Left lung (tissue), 14 donors: ENCODE measurements at places on chromosomes 1 and 21. TPM values are rescaled to one million over a fixed set of nuclear protein-coding genes. Genes with fewer than 3 reads are reported as not detected.
A peak's percentile ranks its signal among the peaks of the same experiment; 100 is the strongest.

ADCY10 gene
- polyA plus RNA-seq, result 0.20 TPM

TFF2 gene
- not detected for polyA plus RNA-seq

SLAMF9 gene
- not detected for polyA plus RNA-seq

TFF1 gene
- polyA plus RNA-seq, result not detected

RNF207 gene
- 11.3 TPM for polyA plus RNA-seq

NPL gene
- 8.4 TPM for polyA plus RNA-seq

PTAFR gene
- polyA plus RNA-seq, result 2.9 TPM

BROX gene
- polyA plus RNA-seq, result 52.1 TPM

CSF3R gene
- polyA plus RNA-seq, result 9.7 TPM

GRCh38 chr1:162117039-162117774, 47.7 kb downstream of the NOS1AP start:
- DNase-seq, result no peak

- DNase-seq, result no peak
These were observed 103.6 kb downstream of the SPAG17 start for GRCh38 chr1:118081387-118081786.

GRCh38 chr1:244068567-244068966, 17.5 kb downstream of the ZBTB18 start:
- no peak for DNase-seq

- DNase-seq, result no peak
These were observed 16.3 kb downstream of the DPYD start for GRCh38 chr1:97904534-97904933.

DNA sequence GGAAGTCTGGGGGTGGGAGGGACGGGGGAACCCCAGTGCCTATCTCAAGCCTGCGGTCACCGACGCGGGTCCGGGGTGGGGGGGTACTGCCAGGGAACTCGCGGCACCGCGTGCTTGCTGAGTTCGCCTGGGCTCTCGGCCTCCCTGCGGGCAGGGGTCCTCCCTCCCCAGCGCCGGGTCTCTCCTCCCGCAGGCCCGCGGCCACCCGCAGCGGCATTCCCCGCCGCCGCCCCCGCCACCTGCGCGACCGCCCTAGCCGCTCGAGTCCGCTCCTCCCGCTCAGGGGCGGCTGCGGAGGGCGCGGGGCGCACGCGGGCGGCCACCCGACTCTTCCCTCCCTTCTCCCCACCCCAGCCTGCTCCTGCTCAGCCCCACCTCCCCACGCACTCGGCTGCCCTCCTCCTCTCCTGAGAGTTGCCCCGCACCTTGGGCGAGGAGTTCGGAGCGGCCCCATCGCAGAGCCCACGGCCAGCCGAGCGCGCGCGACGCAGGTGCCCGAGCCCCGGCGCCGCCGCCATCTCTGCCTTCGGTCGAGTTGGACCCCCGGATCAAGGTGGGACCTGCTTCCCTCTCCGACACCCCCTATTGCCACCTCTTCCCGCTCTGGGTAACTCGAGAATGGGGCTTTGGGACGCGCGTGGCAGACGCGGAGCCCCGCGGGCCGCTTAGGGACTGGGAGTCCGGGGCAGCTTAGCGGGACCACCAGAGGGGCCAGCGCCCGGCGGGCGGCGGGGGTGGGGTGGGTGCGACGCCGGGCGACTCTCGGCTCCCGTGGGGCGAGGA, 105.0 kb downstream of the LEPR start:
- DNase-seq, result no peak

- peak; percentile 60 for DNase-seq
These were observed 39.0 kb upstream of the PPP1R15B start for GRCh38 chr1:204450461-204451257.

DNA sequence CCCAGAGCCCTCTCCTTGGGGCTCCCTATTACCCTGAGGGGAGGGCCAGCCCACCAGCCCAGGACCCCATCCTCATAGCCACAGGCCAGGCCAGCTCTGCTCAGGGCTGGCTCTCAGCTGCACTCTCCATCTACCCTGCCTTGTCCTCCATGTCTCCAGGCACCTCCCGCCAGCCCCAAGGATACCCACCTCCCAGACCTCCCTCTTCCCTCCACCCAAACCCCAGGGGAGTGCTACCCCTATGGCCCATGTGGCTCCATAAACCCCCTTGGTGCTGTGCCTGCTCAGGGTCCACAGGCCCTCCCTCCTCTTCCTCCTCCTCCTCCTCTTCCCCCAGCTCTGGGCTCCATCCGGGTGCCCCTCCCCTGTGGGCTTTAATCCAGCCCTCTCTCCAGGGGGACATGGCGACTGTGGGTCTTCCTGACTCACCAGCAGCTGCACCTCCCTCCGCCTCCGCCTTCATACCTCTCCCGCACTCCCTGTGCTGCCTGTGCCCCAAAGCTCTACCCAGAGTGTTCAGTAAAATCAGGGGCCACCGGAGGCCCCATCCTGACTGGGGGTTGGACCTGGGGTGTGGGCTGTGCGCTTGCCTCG, 9.1 kb downstream of the YBEY start:
- no peak for DNase-seq

GRCh38 chr21:42733874-42734273, 80.5 kb downstream of the PDE9A start:
- DNase-seq, result no peak

DNA sequence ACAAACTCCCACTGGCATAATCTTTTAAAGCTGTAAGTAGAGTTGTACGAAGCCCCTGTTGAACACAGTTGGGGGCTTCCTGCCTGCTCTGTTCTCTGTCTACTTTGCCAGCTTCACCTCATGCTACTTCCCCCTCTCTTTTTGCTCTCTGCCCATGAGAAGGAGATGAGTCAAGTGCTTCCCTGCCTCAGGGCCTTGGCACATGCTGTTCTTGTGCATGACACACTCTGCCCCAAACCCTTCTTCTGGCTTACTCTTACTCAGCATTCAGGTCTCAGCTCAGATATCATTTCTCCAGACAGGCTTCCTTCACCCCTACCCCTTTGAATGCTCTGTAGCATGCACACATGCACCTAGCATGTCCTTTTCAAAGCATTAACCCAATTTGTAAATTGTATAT, 208.8 kb downstream of the FOXD2 start:
- no peak for DNase-seq

DNA sequence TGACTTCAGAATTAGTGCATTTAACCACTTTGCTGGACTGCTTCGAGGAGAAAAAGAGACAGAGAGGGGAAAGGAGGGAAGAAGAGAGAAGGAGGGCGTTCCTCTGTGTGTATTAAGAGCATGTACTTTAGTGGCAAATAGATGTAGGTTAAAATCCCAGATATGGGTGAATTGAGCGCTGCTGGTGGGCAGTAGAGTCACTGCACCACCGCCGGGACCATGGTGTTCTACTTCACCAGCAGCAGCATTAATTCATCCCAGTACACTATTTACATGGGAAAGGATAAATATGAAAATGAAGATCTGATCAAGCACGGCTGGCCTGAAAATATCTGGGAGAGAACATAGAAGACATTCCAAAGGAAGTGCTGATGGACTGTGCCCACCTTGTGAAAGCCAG, 20.9 kb upstream of the PPIE start:
- no peak for DNase-seq

DNA sequence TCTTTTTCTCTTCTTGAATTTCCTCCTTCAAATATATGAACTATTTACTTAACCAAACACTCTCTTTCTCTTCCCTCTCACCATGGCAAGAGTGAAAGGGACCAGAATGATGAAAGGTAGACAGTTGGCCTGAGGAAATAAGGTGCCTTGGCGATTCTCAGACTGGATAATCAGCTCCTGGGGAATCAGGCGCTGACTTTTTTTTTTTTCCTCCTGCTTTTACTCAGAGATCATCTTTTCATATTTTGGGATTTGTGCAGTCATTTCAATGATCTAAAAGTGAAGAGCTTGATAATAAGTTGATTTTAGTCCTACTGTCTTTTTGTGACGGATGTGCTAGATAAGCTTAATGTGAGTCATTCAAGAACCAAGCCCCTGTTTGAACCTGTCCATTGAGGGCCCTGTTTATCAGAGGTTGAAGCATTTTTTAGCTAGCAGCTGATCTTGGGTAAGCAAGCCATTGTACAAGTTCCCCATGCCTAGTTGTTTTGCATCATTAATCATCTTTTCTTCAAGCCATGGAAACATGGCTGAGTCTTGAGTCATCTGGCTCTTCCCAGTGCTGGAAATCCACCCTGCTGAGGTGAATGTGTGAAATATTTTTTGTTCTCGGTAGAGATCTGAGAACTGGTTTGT, 40.8 kb downstream of the ITSN1 start:
- no peak for DNase-seq

DNA sequence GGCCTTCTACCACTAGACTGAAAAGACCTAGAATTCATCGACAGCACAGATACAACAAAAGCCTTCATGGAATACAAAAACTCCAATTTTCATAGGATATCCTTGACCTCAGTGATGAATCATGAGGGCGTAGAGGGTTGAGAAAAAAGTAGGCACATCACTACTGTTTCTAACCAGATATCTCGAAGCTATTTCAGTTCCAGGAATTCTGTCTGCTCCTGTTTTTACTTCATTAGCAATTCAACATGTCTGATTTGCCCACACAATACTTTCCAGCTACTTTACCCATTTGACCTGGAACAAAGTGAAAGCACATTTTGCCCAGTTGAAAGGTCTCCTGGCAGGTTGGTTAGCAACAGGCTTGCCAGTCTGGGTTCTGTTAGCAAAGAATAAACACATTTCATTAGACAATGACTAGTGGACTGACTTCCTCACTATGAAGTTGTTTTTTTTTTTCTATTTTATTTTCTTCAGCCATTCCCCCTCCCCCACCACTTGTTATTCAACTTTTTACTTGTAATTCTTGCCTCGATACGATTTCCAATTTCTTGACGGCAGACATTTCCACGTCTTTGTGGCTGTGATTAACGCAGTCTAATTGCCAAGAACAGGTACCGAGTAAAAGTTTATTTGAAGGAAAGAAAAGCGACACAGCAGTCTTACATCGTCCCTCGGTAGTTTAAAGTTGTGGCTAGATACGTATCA, 4.0 kb upstream of the ZBTB18 start:
- peak; percentile 51 for DNase-seq

GRCh38 chr1:162233066-162233465, 143.6 kb downstream of the SPATA46 start:
- DNase-seq, result no peak

DNA sequence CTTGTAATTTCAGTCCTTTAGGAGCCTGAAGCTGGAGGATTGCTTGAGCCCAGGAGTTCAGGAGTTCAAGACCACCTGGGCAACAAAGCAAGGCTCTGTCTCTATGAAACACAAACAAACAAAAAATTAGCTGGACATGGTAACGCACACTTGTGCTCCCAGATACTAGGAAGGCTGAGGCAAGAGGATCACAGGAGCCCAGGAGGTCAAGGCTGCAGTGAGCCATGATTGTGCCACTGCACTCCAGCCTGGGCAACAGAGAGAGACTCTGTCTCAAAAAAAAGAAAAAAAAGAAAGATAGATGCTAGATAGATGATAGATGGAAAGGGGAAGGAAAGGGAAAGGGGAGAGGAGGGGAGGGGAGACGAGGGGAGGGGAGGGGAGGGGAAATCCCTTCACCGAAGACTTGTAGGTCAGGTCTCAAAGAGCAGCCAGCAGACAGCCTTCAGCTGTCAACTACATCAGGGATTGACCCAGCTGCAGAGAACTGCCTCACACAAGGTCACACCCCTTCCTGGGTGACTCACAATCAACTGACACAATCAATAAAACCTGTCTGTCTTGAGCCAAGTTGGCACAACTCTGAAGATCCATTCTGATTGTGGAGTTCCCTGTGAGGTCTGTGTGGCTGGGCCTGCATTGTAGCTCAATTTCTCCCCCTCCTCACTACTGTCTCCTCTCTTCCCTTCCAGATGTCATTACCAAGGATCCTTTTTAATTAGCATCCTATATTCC, 200.6 kb downstream of the RGS7 start:
- no peak for DNase-seq

DNA sequence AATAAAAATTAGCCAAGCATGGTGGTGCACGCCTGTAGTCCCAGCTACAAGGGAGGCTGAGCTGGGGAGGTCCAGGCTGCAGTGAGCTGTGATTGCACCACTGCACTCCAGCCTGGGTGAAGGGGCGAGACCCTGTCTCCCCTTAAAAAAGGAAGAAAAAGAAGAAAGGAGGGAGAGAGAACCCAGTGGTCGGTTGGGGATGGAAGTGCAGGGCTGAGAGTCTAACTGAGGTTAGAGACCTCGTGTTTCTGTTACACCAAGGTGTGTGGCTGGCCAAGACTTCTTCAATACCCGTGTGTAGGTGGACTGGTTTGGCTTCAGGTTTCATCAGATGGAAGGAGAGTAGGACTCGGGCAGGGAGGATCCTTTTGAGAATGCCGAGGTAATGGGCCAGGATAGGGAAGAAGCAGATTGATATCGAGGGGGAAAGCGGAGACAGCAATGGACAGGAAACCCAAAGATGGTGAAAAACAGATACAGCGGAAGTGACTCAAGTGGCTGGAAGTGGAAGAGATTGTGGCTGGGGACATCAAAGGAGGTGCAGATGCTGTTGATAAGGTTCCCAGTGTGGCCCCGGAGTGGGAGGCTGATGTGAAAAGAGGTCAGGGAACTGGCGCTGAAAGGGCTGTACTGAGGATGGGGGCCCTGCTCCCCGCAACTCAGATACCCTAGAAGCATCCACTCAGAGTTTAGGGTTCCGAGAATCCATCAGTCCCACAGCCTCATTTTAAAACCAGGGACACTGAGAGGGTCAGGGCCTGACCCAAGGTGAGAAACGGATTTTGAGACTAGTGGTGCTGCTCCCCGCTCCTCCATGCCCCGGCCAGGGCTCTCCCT, 681 bp upstream of the UBXN10 start:
- DNase-seq, result no peak

GRCh38 chr1:231885209-231885854, 258.7 kb downstream of the DISC1 start:
- no peak for DNase-seq

DNA sequence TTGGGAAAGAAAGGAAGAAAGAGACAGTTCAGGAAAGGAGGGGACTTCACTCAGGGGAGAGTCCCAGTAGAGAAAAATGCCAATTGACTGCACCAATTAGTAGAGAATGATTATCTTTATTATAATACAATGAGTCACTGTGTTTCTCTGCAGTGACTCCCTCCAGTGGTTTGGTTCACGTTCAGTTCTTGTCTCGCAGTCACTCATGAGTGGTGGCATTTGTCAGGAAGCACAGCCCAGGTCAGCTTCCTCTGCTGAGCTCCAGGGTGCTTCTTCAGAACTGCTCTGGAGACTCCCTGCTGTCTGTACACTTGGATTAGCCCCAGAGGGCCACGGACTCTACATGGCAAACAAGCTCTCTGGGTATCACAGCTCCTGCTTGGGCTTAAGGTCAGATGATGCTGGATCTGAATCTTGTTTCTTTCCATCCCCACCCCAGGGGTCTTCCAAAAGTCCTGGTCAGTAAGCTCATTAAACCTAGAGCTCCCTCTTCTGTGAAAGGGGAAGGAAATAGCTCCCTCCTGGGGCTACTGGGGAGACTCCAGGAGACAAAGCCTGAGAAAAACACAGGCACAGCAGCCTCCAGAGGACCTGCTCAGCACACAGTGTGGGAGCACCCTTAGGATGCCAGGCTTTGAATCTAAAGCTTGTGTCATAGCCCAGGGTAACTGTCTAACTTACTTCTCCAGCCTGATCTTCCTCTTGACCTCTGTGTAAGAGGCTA, 619.0 kb downstream of the AJAP1 start:
- DNase-seq, result no peak

DNA sequence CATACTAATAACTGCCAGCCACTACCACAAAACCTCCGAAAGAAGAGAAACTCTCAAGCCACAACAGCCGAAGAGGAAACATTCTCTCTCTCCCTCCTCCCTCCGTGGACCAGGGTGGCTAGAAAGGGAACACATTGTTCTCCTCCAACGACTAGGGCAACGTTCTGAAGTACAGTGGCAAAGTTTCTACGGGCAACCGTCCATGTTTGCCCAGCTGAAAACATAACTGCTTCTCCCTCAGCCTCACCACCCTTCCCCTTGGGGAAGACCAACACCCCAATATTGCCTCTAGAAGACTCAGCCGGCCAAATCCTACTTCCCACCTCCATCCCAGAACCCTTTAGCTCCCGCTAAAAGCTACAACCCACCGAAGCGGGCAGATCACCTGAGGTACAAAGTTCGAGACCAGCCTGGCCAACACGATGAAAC, 2.0 kb downstream of the GLUL start:
- DNase-seq, result no peak
